ENCODE measurements at places on chromosomes 7 and 10.

GRCh38 chr10:109961174-109962001 lies 38.1 kb upstream of the XPNPEP1 start:
- no peak for DNase-seq

DNA sequence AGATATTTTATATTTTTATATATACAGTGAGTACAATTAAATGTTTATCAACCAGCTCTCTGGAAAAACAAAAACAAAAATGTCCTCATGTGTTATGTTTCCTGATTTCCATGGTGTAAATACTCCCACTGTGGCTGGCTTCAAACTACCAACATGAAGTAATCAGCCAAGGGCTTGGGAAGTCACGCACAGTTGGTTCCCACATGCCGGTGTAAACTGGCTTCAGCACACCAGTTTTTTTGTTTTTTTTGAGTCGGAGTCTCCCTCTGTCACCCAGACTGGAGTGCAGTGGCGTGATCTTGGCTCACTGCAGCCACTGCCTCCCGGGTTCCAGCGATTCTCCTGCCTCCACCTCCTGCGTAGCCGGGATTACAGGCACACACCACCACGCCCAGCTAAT lies 11.8 kb downstream of the OSBPL3 start:
- no peak for DNase-seq

GRCh38 chr7:37205451-37205850 lies 243.2 kb downstream of the ELMO1 start:
- DNase-seq, result no peak

DNA sequence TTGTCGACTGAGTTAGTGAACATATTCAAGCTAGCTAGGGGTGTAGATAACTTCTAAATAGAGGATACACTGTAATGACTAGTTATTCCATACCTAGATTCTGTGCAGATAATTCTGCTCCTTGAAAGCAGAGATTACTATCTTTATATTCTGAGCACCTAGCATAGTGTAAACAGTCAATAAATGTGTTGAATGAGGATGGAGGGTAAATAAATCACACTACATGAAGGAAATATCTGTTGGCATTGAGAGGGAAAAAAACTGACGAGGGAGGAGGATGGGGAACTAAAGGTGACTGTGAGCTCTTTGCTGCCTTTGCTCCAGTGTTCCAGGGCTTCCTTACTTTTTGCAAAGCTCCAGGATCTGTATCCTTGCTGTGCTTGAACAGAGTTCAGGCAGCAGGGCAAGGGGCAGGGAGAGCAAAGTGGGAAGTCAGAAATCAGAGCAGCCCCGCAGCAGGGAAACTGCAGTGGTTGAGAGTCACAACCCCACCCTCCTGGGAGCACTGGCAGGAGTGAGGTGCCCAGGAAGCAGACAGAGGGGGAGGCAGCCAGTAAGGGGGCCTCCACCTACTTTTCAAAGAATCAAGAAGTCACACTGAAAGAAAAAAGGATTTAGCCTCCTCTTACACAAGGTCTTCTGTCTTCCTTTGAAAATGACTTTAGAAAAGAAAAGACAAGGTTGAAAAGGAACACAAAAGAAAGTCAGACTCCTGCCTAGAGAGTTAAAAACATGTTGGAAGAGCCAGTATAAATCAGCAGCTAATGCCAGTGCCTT lies 71.8 kb upstream of the LRRN3 start:
- no peak for DNase-seq

DNA sequence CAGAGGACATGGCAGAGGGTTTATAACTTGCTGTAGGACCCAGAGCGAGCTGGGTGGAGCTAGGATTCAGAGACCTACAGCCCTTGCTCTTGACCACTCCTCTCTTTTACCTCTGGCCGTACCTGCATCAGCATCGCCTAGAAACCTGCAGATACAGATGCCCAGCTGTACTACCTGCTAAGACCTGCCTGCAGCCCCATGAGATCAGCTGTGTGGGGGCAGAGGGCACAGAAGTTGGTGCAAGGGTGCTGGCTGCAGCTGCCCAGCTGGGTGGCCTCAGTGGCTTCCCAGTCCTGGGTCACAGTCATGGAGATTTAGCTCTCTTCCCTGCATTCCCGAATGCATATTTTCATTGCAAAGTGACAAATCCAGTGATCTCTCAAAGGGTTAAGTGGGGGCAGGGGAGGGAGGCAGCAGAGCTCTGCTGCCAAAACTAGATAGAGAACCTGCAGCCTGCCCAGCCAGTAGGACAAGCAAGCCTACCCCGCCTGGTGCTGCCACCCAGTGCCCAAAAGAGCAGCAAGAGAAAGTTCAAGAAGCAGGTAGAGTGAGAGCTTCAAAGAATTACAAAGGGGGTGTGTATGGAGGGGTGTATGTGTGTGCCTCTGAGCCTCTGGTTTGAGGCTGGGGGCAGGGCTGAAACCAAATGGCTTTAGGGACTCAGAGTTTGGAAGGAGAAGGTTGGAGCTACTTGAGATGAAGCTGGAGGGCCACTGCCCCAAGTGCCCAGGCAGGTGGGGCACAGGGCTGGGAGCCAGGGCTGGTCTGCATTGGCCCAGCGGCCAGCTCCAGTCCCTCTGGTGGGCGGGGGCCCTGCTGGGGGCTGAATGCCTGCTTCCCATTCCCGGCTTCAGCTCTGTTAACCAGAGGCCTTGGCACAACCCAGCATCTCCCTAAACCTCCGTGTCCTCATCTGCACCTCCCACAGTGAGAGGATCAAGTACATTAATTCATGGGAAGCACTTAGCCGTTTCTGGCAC lies 6.9 kb downstream of the FAM241B start:
- DNase-seq, result no peak

- DNase-seq, result no peak
Observed at GRCh38 chr7:148242294-148242821, 348.2 kb upstream of the C7orf33 start.

- DNase-seq, result no peak
Observed at GRCh38 chr10:71753091-71753959, 20.0 kb downstream of the VSIR start.

DNA sequence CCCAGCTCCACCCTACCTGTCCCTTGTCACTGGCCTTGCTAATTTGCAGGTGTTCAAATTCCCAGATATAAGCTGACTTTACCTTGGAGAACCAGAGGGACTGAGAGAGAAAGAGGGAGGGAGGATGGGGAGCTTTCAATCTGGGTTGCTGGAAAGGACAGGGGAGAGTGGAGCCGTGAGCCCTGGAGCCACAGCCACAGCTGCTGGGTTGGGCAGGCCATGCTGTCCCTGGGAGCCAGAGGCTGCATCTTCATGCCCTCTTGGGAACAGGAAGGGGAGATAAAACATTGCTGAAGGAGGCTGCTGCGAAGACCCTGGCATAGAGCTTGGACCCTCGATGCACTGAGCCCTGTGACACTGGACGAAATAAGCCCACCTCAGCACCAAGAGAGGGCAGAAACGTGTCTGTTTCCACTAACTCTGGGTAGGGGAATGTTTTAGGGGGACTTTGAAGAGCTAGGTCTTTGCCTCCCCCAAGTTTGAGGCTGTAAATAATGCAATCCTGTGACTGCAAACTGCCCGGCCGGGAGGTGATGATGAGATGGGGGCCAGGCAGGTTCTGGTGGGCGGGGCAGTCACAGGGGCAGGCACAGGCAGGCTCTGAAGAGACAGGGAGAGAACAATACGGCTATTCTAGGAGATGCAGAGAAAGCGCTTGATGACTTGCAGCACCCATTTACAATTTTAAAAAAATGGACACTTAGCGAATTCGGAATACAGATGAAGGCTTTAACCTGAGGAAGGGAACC lies 5.8 kb upstream of the JAKMIP3 start:
- DNase-seq, result no peak

- no peak for DNase-seq
Observed at GRCh38 chr7:120064565-120064964, 208.4 kb upstream of the KCND2 start.

GRCh38 chr10:132979491-132980425 lies 37.4 kb upstream of the CFAP46 start:
- no peak for DNase-seq

- no peak for DNase-seq
Observed at GRCh38 chr7:75931680-75932079, 16.7 kb downstream of the POR start.

DNA sequence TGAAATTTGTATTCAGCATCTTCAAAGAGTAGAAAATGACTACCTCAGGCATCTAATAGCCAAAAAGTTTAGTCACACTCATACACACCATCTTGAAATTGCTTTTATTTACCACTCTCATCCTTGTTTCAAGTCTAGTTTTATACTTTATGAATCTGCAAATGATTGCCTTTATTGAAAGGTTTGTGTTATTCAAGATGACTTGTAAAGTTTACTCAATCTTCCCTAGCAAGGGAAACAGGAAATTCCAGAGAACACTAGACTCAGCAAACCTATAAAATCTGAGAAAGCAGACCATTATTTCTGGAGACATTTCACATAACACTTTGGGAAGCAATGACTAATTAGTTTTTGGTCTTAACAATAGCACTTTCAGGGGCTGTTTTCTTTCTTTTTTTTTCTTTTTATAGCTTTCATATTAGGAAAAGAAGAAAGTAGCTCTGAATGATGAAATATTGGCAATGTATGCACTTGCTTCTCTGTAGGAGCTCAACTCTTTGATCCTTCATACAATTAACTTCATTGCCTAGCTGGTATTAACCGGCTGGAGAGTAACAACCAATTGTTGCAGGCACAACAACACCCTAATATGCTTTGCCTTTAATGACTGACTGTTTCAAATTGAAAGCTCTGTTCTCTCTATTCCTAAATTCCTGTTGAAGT lies 68.9 kb upstream of the HDAC9 start:
- DNase-seq, result no peak

GRCh38 chr7:50275430-50275829 lies 29.1 kb upstream of the IKZF1 start:
- no peak for DNase-seq

DNA sequence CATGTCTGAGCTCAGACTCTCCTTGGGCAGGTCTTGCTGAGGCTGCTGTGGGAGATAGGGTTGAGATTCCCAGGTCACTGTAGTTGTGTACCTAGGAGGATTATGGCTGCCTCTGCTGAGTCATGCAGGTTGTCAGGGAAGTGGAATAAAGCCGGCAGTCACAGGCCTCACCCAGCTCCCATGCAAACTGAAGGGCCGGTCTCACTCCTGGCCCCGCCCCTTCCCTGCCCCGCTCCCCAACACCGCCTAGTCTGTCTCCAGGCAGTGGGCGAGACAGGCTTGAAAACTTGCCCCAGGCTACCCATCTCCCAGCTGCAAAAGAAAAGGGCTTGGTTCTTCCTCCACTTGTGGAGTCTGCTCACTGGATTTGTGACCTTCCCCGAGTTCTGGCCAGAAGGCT lies 41.6 kb upstream of the SDHAF3 start:
- no peak for DNase-seq

DNA sequence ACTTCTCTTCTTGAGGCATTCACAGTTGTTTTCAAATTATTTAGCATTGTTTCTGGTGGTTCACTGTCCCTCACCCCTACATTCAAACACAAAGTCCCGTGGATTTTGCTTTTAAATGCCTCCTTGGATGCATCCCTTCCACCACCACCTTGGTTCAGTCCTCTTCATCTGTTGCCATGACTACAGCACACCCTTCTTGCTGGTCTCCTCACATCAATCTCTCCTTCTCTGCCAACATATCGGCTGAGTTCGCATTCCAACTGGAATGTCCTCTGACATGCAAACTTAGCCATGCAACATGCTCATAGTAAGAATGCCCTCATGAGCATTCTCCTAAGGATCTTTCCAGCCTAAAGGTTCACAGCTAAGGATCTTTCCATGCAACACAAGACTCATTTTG lies 198.3 kb upstream of the AGK start:
- DNase-seq, result no peak

DNA sequence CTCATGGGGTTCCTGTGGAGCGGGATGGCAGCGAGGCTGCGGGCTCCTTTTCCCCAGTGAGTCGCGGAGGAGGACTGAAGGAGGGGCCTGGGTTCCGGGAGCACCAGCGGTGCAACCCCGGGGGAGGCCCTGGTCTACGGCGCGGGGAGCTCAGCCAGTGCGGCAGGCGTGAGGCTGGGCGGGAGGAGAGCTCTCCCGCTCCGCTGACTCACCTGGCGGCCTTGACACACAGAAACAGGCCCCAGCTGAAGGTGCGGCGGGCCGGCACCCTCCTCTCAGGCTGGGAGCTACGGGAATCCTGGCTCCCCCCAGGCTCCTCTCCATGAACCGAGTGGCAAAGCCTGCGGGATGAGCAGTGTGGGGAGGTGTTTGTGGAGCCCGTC lies 6.8 kb upstream of the NOM1 start:
- DNase-seq, result no peak

- no peak for DNase-seq
Observed at GRCh38 chr10:124689911-124690498, 54.2 kb downstream of the FAM53B start.

GRCh38 chr7:12025246-12025645 lies 185.8 kb upstream of the TMEM106B start:
- DNase-seq, result no peak

DNA sequence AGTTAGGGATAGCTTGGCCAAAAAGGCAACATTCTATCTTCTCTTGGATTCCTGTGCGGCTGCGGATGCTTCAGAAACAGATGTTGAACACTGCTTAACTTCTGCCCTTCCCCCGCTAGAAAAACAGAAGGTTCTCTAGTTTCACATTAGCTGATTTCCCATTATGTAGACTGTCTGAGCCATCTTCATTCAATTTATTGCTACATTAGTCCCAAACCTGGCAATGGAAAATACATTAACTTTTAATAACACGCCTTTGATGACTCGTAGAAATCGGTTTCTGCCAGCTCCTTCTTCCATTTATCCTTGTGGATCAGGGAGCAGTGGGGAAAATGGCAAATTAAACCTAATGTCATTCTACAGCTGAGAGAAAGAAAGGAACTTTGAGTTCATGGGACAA lies 119.9 kb downstream of the SLC16A9 start:
- DNase-seq, result no peak

DNA sequence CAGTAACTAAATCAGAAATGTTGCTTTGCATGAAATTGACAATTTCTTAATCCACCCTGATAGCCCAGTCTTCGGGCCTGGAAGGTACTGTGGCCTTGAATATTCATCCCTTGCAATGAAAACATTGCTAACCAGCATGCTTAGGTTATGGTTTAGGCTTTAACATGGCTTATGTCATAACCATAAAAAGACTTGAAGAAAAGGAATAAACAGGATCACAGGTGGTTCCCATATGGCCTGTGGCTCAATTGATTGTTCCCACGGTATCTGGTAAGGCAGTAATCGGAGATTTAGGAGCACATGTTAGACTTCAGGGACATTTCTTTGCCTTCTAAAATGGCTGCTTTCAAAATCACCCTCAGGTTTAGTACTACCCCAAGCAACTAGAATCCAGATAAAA lies 139.5 kb downstream of the ST7 start:
- DNase-seq, result no peak

- DNase-seq, result no peak
Observed at GRCh38 chr7:112907658-112908057, 117.5 kb upstream of the TMEM168 start.

GRCh38 chr10:93420944-93421825 lies 60.9 kb downstream of the MYOF start:
- no peak for DNase-seq

DNA sequence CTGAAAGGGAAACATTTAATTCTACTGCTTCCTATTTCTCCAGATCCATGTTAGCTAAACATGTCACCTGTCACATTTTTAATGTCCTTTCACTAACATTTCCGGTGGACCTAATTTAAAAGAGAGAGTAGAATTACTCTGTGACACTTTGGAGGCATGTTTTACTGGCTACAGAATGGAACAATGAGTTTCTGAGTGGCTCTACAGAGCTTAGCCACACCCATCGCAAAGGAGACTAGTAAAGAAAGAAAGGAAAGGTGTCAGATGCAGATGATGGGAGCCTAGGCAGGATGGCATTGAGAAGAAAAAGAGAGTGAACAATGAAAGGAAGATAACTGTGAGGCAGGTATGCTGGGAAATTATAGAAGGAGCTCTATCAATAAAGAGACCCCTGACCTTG lies 35.9 kb downstream of the NDUFB2 start:
- DNase-seq, result no peak

- DNase-seq, result no peak
Observed at GRCh38 chr7:20298486-20298901, 32.2 kb upstream of the ITGB8 start.
